ENCODE measurements at places on chromosomes 7 and 10.

DNA sequence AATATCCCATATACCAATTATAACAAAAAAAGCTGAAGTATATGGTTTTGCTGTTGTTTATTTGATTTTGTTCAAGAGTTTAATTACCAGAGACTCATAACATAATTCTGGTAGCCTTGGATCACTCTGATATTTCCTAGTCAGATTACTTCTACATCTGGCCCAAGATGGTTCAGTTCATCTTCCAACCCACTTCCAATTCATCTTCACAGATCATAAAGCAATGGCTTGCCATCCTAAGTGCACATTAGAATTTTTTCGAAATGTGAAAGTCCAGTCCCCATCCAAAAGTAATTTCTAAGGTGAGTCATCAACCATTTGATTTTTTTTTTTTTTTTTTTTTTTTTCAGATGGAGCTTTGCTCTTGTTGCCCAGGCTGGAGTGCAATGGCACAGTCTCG lies 8.0 kb upstream of the HIBADH start:
- no peak for DNase-seq

GRCh38 chr10:81995254-81995653 lies 120.3 kb downstream of the NRG3 start:
- no peak for DNase-seq

DNA sequence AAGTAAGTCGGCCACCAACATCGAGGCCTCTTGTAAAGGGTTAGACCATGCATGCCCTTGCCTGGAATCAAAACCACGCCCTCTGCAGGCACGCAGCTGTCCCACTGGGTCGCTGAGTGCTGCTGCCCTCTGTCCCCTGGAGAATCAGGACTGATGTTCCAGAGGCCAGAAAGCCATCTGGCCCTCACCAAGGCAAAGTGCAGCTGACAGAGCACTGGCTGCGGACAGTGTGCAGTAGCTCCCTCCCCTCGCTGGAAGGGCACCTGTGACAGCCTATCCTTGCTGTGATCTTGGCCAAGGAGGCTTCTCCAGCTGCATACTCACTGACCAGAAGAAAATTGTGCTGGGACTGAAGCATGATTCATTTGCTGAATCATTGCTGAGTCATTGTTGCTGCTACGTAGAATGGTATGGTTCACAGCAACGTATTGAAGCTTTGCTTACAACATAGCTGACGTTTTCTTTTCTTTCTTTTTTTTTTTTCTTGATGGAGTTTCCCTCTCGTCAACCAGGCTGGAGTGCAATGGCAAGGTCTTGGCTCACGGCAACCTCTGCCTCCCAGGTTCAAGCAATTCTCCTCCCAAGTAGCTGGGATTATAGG lies 30.4 kb downstream of the DDC start:
- no peak for DNase-seq

GRCh38 chr10:123136806-123137642 lies 1.3 kb downstream of the HMX3 start:
- peak; percentile 77 for DNase-seq

DNA sequence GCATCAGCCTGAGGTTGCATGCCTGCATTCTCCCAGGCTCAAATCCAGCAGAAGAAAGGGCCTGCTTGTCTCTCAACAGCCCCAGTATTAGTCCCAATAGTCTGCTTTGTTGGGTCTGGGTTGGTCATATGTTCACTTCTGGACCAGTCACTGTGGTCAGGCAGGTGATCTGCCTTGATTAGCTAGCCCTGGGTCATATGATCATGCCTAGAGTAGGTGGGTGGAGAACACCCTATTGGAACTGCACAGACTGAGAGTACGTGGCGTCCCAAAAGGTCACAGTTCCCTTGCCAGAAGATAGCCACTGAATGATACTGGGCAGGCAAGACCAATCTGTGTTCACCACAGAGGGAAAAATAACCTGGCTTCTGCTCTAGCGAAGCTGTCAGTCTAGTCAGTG lies 80.1 kb downstream of the SH2D4B start:
- DNase-seq, result no peak

- DNase-seq, result no peak
These were observed 19.2 kb downstream of the DUSP5 start for GRCh38 chr10:110516815-110517492.

DNA sequence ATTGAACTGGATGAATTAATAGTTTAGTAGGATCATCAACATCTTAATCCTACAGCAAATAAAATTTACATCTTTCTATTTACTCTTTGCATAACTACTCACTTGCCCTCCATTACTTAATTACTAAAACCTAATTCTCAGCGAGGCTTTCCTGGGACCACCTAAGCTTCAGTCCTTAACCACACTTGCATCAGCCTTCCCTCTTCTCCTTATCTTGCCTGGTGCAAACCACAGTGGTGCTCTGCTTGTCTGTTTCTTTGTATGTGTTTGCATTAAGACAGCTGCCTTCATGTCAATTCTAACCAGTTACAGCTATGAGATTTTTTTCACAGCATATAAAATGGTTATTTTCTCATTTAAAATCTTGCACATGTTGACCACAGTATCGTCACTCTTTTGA lies 72.6 kb upstream of the ZNF92 start:
- DNase-seq, result no peak

GRCh38 chr7:143243111-143243510 lies 20.1 kb upstream of the GSTK1 start:
- no peak for DNase-seq

GRCh38 chr7:155871211-155871610 lies 58.9 kb upstream of the SHH start:
- DNase-seq, result no peak

GRCh38 chr10:32167450-32167849 lies 111.2 kb upstream of the KIF5B start:
- no peak for DNase-seq

DNA sequence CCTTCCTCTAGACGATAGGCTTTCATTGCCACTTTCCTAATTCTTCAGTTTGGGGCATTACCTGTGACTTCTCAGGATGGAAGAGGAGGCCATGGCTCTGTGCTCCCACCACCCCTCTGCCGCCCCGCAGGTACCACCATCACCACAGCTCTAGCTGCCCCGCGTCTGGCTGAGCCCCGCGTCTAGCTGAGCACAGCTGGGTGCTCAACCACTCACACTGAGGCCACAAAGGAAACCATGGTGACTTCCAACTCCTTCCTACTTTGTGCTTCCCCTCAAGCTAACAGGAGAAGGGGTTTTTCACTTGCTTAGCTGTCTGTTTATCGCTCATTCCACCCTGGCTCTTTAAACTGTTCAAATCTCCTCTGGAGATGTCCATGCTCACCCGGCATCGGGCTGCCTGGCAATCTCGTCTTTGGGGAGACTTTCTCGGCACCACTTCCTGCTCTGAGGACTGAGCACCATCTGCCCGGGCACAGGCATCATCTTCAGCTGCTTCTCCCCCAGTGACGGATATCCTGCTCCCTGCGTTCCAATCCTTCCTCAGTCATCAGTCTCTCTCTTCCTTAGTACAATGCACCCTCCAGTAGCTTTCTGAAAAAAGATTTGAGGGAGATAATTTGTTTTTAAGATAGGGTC lies 59.4 kb downstream of the MAD1L1 start:
- DNase-seq, result no peak

DNA sequence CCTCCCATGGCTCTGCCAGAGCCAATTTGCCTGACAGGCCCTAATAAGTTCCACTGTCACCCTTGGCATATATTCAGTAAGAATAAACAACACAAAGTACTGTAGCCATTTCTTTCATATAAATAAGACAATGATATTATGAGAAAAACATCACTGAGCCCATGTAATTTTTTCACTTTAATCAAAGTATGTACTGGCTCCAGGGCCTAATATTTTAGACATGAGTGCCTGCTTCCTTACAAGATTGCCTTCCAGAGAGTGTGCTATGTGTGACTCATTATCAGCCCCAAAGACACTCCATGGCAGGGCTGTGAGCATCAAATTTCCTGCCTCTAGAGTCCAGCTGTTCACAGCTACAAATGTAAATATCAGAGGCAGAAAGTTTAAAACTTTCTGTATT lies 297.6 kb downstream of the LHFPL3 start:
- DNase-seq, result no peak

DNA sequence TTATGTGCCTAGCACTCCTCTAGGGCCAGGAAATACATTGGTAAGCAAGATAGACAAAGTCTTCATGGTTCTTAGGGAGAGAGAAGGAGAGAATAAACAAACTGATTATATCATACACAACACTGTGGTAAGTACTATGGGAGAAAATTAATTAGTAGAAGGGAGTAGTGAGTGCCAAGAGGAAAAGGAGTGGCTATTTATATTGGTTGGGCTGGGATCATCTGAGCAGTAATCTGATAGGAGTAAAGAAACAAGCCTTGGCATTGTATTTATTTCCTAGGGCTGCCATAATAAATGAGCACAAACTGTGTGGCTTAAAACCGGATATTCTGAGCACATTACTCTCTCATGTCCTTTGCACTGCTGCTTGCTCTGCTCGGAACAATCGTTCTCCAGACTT lies 158.1 kb upstream of the PHF14 start:
- DNase-seq, result no peak

DNA sequence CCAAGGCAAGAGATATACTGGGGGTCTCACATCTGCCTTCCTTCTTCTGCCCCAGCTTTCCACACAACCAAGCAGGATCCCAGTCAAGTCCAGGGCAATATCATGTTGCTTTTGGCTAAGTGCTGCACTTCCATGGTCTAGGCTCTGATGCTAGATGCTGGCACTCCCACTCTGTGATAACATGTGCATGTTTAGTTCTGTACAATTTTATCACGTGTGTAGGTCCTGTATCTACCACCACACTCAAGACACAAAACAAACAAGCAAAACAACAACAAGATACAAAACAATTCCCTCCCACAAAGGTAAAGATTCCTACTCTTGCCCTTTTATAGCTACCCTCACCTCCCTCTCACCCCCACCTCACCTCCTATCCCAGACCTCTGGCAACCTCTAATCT lies 105.6 kb upstream of the HABP2 start:
- no peak for DNase-seq

DNA sequence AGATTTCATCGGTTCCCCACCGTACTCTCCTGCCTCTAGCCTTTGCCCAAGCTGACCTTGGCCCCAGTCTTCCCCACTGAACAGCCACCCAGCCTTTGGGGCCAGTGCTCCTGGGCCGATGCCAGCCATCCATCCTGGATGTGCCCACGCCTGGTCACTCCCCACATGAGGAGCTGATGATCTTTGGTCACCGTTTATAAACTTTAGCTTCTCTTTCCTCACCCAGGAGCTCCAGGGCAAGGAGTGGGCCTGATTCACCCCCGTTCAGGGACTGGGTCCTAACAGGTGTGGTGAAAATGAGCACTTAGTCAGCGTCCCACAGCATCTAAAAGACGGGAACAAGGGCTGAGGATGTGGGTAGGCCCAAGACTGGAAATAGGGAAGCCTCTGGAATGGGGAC lies 22.9 kb downstream of the GTF2IRD1 start:
- DNase-seq, result no peak

GRCh38 chr10:116833986-116834985 lies 15.0 kb upstream of the ENO4 start:
- no peak for DNase-seq

GRCh38 chr10:11444531-11445228 lies 166.8 kb downstream of the USP6NL start:
- no peak for DNase-seq

DNA sequence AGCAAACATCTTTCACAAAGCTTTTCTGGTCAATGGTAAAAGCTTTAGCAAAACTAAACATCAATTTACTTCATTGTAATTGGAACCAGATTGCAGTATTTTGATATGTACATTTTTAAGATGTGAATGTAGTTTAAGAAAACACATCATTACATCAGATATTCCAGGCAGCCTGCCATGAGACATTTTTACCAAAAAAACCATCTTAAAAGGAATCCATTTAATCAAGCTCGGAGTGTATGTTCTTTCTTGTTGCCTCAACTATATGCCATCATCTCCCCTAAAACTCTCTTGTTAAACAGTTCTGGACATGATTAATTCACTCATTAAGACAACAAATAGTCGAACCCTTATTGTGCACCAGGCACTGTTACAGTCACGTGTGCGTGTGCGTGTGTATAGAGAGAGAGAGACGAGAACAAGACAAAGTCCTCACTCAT lies 97.5 kb downstream of the UBE2H start:
- no peak for DNase-seq

DNA sequence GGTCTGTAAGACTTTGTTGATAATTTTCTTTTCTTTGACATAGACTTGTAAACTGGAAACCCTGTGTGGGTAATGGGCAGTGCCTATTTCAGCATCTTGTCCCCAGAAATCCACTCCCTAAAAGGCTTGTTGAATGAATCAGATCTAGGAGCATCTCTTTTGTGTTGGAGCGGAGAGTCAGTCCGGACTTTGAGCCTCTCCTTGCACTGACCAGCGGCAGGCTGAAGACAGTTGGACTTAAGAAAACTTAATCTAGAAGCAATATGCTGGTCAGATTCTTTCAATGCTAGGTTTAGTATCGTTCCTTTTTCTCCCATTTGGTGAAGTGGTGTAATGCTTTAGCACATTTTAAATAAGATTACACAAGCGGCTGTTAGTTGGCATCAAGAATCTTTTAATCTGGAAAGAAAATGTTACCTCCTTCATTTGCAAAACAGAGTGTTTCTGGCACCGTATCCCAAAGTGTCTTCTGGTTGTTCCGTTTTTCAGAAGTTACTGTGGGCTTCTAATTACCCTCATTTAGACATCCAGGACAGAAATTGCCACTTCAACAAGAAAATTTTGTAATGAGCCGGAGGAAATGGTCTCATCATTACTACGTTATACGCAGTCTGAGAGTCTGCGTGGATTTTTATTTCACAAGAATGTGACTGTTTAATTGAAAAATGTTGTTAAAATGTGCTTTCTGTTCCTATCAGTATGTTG lies 74.7 kb downstream of the CUX1 start:
- no peak for DNase-seq

Measured in HAP-1 (cell line).